ENCODE measurements at places on chromosomes 6 and 20.

DNA sequence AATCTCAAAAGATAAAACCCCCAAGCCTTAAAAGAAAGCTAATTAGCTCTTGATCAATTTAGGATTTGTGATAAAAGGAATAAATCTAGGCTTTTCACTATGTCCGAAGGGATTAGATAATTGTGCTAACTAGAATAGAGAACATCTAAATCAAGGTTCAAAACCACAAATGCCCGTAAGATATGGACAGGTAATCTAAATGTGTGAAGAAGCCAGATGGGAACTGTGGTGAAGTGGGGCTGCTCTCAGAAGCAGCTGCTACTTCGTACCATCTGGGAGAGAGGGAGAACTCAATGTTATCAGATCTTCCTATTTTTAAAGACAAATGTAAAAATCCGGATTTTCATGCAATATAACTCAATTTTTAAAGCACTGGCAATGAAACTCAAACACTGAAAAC is 44.2 kb downstream of the NCOA6 start:
- DNase-seq, result no peak

DNA sequence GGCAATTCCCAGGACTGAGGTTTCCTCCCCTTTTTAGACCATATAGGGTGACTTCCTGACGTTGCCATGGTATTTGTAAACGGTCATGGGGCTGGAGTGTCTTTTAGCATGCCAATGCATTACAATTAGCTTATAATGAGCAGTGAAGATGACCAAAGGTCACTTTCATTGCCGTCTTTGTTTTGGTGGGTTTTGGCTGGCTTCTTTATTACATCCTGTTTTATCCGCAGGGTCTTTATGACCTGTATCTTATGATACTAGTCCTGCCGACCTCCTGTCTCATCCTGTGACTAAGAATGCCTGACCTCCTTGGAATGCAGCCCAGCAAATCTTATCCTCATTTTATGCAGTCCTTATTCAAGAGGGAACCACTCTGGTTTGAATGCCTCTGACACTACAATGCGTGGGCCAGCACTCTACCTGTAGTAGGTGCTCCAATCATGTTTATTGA is 190.1 kb downstream of the KCNQ5 start:
- DNase-seq, result no peak

DNA sequence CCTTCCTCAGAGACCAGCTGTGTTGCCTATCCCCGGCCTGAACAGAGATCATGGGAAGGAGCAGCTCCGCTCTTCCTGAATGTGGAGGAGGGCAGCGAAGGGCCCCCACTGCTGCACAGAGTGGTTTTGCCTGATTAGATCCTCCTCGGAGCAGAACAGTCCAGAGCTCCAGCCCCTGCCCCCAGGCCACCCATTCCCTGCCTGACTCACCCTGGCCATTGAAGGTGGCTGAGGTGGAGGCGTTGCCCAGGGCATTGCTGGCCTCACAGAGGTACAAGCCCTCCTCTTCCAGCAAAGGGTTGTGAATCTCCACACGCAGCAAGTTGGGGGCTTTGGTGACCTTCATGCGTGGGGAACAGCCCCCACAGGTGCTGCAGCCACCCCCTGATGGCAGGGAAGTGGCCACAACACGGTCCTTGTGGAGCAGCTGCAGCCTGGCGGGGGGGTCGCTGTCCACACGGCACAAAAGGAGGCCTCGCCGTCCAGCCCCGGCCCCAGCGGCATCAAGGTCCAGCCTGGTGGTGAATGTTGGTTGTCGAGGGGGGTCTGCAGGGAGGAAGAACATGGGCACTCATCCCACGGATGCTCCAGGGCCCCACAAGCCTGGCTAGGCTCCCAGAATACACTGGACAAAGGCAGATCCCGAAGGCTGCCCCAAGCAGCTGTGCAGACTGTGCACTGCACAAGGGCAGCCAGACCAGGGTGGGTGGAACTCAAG is 14.7 kb downstream of the SIGLEC1 start:
- DNase-seq, result no peak

GRCh38 chr6:167807756-167808155 is 19.0 kb upstream of the AFDN start:
- no peak for DNase-seq

GRCh38 chr20:33541074-33541473 is 51.2 kb downstream of the CBFA2T2 start:
- no peak for DNase-seq

DNA sequence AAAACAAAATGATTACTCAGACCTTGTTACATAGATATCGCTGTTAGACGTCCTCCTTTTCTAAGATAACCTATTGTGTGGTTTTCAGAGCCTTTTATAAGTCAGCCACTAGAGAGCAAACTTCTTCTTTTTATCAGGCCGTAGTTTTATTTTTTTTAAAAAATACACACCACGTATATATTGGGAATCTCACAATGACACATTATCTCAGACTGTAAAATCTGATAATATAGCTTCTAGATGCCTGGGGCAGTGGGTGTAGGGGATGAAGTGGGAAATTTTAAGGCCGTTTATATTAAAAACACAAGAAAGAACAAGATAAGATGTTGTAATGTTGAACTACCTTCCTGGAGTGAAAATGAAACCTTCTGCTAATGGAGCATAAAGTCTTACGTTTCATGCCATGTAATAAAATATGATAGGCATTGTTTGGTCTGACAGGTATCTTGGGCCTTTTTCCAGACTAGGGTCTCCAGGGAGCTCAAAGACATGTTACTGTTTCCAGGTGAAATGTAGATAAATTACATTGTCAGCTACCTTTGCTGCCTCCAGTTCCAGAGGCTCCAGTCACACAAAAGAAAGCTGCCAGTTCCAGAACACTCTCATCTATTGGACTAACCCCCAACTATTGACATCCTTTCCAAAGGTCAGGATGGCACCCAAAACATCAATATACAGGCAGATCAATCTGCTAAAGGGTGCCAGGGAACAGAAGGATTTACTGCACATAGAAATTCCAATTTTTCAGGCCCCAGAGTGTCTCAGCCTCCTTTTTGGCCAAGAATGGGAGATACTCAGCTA is 130.2 kb upstream of the AKIRIN2 start:
- peak; percentile 84 for DNase-seq

GRCh38 chr6:85344996-85345395 is 104.9 kb upstream of the NT5E start:
- no peak for DNase-seq

DNA sequence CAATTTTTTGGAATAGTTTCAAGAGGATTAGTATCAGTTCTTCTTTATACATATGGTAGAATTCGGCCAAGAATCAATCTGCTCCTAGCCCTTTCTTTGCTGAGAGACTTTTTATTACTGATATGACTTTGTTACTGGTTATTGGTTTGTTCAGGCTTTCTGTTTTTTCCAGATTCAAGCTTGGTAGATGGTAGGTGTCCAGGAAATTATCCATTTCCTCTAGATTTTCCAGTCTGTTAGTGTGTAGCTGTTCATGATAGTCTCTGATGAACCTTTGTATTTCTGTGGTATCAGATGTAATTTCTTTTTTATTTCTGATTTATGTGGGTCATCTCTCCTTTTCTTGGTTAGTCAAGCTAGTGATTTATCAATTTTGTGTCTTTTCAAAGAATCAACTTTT is 167.6 kb downstream of the GMDS start:
- DNase-seq, result no peak

- no peak for DNase-seq
Observed at GRCh38 chr6:108521616-108522107, 39.1 kb upstream of the FOXO3 start.

- no peak for DNase-seq
Observed at GRCh38 chr6:152063170-152063921, 255.9 kb downstream of the ESR1 start.

DNA sequence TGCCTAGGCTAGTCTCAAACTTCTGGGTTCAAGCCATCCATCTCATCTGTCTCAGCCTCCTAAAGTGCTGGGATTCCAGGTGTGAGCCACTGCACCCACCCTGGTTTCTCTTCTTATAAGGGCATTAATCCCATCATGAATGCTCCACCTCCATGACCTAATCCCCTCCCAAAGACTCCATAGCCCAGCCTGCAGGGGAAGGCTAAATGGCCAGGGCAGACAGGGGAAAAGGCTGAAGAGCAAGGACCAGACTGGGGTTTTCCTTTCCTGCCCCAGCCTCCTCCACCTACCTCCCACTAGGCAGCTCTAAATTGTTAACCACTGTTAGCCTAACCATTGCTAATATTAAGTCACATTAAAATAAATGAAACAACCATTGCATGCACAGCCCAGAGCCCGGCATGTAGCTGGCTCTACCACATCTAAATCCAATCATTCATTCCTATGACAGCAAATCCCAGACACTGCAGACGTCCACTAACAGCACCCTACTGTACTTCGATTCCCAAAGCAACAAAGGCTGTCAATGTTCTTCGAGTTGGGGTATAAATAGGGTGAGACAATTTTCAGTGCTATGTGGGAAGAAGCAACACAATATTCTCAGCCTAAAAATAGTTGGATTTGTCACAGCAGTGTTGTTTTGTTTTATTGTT is 243.2 kb upstream of the ARID1B start:
- no peak for DNase-seq

DNA sequence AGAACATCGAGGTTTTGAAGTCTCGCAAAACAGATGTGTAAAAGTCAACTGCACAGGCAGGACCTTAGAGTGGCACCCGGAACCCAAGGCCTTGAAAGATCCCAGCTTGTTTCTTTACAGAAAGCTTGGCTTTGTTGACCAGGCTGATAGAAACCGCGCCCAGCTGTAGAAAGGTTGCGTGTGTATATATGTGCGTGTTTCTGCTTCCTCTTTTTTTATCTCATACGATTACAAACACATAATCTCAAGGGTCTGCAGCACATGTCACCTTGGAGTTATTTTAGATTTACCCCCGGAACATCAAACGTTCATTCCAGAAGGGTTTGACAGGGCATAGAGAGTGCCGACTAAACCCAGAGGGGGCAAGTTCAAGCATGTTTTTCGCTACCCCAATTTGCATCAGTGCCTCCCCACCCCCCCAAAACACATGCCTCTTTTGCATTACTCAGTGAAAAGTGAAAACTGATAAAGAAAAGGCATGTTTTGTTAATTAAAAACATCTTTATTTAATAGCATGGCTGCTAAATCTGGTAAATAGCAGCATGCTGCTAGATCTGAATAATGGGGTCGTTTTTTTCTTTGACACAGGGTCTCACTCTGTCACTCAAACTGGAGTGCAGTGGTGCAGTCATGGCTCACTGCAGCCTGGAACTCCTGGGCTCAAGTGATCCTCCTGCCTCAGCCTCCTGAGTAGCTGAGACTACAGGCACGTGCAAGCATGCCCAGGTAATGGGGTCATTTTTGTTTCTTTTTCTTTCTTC is 33.2 kb upstream of the NCOA3 start:
- DNase-seq, result peak; percentile 94

GRCh38 chr20:57502336-57502700 is 22.6 kb downstream of the CTCFL start:
- no peak for DNase-seq

DNA sequence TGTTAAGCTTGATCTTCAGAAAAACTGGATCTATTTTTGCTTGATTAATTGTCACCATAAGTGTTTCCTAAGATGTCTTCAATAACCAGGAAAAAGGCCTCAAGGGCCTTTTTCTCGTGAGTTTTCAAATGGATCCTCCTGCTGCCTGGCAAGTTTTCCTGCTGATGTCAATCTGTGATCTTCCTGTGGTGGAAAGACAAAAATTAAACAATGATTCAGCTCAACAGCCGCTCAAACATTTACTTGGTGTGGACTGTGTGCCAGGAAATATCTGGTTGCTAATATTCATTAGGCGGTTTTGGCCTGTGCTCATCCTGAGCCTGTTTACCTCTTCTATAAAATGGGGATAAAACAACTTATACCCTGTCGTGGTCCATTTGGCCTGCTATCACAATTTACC is 35.4 kb upstream of the SSTR4 start:
- no peak for DNase-seq

DNA sequence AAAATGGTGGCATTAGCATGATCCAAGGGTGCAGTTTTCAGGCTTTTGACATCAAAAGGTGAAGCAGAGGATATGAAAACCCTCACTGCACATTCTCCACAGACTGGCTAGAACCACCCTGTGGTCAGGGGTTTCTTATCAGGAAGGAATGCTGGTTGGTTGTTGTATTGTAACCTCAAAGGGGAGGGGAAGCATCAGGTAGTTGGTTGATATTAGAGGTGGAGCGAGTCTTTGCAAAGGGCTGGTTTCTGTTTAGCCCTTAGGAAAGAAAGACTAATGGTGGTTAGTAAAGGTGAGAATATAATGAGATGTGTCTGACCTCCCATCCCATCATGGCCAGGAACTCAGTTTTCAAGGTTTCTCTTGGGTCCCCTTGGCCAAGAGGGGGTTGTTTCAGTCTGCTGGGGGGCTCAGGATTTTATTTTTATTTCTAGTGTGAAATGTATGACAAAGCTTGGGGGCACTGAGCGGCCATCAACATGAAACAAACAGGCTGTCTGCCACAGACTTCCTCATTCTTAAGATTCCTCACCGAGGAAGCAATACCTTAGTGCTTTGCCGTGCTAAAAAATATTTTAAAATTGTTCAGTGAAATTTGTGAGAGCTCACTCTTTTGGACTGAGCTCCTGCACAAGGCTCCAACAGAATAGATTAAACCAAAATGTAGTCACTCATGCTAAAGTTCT is 47.5 kb upstream of the PROKR2 start:
- DNase-seq, result no peak

DNA sequence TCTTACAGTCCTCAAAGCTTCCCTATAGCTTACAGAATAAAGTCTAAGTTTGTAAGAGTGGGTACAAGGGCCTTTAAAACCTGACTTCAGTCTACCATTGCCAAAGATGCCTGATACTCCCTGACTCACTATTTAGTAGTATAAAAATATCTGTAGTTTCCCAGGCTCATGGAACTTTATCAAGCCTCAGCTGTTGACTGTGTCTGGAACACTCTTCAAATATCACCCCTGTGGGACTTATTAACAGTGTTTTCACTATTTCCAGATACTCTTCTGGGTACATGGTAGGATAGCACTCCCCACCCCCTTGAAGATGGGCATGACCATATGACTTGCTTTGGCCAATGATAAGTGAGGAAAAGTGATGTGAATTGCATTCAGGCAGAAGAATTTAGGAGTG is 105.3 kb upstream of the TENT5A start:
- no peak for DNase-seq
